ENCODE measurements at places on chromosomes 2 and 18.
A peak's percentile ranks its signal among the peaks of the same experiment; 100 is the strongest.

DNA sequence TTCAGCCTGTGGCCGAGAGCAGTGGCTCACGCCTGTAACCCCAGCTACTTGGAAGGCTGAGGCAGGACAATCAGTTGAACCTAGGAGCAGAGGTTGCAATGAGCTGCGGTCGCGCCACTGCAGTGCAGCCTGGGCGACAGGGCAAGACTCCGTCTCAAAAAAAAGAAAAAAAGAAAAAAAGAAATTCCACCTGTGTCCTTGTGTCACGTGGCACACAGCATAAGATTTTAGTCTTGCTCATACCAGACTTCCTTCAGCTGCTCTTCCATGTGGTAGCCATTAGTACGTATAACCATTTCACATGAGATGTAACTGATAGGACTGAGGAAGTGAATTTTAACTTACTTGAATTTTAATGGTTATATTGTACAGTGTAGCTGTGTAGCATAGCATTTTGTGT is 4.0 kb downstream of the NOP58 start:
- peak; percentile 12 for DNase-seq

DNA sequence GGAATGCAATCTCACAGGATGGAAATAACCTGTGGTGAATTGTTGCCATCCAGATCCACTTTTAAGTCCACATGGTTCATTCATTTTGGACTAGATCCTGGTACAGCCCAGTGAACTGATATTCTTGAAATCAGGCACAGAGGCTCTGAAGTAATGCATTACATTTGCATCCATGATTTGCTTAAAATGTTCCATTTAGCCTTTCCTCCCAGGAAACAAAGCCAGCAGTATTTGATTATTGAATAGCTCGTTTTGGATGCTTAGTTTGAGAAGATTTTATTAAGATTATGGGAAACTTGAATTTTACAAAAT is 995.8 kb upstream of the CDH2 start:
- no peak for DNase-seq

GRCh38 chr18:47174545-47175116 is 1.5 kb downstream of the IER3IP1 start:
- peak; percentile 15 for DNase-seq

DNA sequence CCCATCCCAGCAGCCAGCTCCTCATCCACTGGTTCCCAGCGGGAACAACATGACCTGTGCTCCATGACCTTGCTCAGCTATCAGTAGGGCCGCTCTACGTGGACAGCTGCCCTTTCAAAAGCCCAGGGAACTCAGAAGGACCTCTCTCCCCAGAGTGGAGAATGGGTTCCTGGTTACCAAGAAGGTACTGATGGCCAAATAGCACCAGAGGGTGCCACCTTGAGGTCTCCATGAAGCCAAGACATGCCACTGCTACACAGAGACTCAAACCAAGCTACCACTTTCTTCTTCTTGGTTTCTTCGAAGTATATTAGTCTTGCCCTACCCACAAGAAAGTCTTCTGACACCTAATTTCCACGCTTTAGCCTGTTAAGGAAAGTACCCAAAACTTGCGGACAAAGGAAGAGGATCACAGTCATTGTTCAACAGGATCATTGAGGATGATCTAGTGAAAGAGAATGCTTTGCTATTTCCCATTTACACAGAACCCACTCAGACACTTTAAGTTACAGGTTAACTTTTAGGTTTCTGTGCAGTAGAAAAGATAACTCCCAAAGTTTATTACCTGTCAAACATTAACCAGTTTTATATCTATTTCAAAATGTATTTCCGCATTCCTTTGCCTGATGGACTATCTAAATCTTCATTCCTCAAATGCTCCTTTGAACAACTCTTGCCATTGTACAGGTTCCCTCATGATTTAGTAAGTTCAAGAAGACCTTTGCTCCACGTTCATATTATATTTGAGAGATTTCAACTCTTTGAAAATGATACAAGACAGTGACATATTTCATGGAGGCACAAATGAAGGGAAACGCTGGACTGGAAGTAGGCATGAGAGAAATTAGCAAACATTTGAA is 102.2 kb downstream of the ALPK2 start:
- no peak for DNase-seq

All from tongue (tissue), 3 donors.